ENCODE measurements at places on chromosomes 11 and 22.

- no peak for DNase-seq
These were observed 56.4 kb downstream of the TRAF6 start for GRCh38 chr11:36453678-36454077.

DNA sequence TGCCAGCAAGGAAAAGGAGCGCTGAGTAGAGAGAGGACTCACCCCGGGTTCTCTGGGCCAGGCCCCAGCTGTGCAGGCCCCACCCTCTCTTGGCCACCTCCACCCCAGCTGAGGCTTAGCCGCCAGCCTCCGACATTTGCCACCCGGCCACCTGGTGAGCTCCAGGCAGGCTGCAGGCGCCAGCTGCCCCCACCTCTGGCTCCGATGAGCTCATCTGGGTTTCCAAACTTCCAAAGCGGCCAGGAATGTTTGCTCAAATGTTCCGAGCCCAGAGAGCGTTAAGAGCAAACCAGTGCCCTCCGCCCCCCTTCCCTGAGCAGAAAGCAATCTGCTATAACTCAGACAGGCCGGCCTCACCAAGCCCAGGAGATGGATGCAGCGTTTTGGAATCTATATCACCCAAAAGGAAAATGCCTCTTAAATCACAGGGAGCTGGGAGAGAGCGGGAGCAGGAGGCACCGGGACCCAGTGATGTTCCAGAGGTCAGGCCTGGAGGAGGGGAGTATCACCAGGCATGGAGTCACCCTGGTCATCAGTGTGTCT lies 9.1 kb upstream of the MN1 start:
- no peak for DNase-seq

GRCh38 chr11:48011798-48012391 lies 31.5 kb downstream of the PTPRJ start:
- DNase-seq = no peak

DNA sequence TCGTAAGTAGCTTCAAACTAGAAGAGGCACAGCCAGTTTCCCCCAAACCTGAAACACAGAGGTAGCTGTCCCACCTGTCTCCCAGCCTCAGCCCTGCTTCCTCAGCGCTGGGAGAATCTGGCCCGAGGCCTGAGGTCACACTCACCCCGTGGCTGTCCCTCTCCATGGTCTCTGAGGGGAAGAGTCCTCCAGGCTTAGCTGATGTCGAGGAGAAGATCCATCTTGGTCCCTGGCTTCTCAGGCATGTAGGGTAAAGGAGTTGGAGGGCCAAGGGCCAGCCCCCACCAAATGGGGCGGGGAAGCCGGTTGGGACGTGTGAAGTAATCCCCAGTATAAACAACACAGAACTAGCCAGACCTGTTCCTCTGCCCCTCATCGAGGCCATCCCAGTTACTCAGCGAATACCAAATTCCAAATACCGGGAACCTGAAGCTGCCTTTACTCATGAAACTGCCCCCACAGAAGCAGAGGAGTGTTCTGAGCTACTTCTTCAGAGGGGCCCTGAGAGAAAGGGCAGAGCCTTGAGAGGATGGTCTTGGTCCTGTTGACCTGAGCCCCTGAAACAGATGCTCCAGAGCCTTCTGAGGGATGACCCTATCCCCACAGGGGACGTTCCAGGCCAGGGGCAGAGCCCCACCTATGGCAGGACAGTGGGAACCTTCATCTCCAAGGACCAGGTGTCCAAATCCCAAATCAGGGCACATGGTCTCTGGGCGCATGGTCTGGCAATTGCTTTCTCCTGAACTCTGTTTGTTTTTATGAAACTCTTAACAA lies at the start of gene TMPRSS13:
Gene TMPRSS13 (minus strand): TSS at position 261 of the 774 bp plus-strand sequence. CDS start 95 bp downstream, at position 166.
- DNase-seq = no peak

- DNase-seq = no peak
These were observed 11.5 kb upstream of the ANO1 start for GRCh38 chr11:70066628-70067027.

- no peak for DNase-seq
These were observed 28.4 kb upstream of the HMOX1 start for GRCh38 chr22:35352214-35353111.

DNA sequence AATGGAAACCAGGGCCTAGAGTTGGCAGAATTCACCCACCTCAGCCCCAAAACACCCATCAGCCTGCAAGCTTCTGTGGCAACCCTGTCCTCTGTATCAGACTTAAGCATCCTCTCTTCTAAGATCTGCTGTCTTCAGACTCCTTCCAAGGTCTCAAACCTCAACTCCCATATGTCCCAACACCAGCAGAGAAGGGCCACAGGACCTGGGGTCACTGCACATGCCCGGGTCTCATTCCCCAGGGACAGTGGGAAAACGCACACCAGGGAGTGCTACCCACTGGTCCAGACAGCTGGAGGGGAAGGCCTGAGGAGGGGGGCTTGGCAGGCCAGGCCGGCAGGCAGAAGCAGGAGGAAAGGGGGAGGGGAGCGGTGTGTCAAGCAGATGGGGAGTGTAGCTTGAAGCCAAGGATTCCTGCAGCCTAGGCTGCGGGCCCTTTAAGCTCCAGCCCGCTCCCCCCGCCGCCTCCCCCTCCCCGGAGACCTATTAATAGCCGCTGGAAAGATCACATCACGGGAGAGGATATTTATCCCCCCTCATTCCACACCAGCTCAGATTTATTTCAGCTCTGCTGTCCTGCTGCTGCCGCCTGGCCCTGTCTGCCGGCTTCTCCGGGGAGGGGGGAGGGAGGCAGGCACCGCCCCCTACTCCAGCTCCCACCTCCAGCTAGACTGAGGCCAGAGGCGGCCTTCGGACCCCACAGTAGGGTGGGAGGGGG lies 16.7 kb downstream of the BCL9L start:
- DNase-seq = no peak

GRCh38 chr22:26471522-26471921 lies 12.1 kb downstream of the HPS4 start:
- no peak for DNase-seq

DNA sequence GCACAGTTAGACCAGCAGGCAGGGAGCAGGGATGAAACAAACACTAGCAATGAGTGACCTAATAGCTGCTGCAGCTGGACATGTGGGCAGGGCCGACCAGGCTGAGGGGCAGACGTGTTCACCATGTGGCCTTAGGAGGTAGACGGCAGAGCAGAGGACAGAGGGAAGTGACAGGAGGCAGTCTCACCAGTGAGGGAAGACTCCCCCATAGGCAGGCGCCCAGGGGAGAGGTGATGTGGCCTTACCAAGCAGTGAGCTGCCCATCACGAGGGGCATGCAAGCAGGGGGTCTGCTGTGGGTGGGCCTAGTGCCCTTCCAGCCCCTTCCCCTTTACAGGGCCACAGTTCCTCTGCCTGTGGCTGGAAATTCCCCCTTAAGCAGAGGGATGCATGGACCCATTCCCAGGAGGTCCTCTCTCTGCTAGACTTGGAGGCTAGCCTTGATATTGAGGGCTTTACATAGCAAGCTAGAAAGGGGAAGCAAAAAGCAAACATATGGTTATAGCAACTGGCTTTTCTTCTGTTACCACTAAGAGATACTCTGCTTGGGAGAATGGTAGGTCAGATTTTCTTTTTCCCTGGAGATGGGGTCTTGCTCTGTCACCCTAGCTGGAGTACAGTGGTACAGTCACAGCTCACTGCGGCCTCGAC lies 67.6 kb downstream of the MPPED1 start:
- no peak for DNase-seq

DNA sequence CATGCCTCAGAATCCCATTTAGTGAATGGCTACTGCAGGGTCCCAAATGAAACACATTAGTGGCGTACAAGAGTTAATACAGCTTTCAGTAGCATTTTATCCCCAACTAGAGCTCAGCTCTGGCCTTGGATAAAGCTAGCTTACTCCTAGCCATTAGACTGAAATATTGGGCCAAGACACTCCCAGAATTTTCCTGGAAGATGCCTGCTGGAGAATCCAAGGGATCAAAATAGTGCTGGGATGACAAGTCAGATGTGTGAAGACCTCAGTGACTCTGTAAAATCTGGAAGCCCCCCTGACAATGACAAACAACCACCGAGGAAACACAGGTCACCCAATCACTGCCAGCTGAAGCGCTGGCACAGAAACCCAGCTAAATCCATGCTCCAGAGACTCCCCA lies 303.1 kb upstream of the SORL1-AS1 start:
- DNase-seq = no peak

GRCh38 chr11:68296344-68297051 lies 15.9 kb upstream of the LRP5 start:
- no peak for DNase-seq

DNA sequence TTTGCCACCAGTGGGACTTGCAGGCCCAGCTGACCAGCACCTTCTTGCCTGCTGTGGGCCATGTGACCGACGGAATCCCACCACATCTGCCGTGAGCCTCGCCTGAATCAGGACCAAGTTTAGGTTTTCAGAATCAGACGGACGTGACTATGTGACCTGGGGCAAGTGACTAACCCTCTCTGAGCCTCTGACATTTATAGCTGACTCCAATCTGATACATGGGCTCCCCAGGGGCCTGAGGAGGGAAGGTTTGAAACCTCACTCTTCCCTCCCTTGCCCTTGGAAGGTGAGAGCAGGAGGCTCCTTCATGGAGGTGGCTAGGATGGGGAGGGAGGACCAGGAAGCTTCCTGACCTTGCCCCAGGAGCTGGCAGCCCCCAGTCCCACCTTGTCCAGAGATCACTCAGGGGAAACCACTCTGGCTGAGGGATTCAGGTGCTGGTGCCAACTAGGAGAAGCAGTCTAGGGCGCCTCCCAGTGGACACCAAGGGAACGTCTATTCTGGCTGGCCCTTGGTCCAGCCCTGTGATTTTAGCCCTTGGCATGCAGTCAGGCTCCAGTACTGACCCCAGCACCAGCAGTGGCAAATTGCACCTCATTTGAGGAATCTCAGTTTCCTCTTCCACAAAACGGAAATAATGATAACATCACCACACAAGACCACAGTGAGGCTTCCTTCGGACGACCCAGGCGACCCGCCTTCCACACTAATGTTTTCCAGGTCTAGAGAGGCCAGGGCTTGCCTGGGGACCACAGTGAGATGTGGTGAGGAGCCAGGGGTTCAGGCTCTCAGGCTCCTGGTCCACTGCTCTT lies 47.2 kb upstream of the SYT7 start:
- DNase-seq = no peak

GRCh38 chr11:59216641-59217564 lies 4.2 kb upstream of the MPEG1 start:
- no peak for DNase-seq

DNA sequence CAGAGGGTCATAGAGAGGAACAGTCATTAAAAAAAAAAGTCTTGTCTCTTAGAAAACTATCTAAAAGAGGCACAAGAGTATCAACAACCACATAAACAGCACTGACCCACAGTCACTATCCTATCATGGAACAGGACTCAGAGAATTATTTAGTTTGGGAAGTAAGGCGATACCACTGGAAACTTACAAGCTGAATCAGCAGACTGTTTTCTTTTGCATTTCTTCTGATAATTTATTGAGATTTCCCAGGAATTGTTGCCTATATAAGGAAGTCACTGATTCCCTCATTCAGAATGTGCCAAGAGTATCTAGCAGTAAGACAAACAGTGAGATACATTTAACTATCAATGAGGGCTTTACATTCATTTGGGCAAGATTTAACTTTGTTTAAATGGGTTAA lies 304.1 kb downstream of the GUCY1A2 start:
- DNase-seq = no peak

- DNase-seq = no peak
These were observed 887 bp downstream of the IRF7 start for GRCh38 chr11:614623-615503.

- no peak for DNase-seq
These were observed 229.8 kb downstream of the BLID start for GRCh38 chr11:121886005-121886734.

- DNase-seq = no peak
These were observed 23.3 kb downstream of the SAMM50 start for GRCh38 chr22:43978558-43978957.

DNA sequence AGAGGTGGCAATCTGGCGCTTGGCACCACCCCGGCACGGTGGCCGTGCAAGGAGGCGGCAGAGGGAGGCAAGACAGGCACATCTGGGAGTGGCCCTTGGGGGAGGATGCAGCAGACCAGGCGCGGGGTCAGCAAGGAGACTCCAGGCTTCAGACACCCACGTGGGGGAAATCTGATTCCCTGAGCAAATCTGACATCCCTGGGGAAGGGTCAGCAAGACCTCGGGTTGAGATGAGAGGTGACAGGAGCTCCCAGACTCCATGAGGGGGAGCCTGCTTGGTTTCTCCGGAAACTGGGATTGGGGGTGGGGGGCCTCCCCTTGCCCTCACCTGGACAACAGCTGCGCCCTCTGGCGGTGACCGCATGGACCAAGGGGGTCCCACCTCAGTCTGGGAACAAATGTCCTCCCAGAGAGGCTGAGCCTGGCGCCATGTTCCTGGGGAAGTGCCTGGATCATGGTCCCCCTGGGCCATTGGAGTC lies 4.0 kb upstream of the RCOR2 start:
- no peak for DNase-seq

GRCh38 chr22:19942157-19943081 lies 801 bp upstream of the TXNRD2 start:
- DNase-seq = no peak

DNA sequence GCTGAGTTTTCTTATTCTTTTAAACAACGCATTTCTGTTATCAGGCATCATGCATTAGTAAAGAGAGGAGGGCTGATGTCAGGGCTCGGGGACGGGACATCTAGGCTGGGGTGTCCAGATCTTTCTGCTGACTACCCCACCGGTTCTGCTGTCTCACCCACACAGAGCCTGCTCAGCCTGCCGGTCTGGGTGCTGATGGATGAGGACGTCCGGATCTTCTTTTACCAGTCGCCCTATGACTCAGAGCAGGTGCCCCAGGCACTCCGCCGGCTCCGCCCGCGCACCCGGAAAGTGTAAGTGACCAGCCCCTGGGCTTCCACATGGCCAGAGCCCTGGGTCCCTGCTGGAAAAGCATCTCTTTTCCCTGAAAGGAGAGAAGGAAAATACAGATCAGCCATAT lies 9.4 kb downstream of the NCF4 start:
- DNase-seq = no peak

DNA sequence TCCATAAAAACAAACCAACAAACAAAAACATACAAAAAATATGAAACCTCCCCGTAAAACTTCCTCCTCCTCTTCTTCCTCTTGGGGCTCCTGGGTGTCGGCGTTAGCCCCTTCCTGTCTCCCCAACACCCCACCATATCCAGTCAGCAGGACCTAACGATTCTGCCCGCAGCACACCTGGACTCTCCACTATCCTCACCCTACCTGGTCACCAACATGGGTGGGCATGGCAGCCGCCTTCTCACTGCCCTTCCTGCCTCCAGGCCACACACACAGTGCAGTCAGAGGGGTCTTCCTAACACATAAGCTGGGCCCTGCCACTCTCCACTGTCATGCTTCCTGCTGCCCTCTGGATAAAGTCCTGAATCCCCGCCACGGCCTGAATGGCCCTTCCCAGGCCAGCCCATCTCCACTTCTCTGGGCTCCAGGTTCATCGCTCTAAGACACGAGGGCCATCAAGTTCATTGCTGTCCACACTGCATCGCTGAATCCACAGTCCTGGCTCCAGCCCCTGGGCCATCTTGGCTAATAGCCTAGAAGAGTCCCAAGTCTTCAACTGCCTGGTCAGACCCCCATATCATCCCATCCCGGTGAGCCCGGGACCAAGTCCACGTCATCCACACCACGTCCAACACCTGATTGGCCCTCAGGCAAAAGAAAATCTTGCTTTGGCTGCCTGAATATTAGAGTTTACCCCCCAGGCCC lies 76.2 kb downstream of the IGLL1 start:
- no peak for DNase-seq
